ENCODE measurements at places on chromosomes 4 and X. TPM values are rescaled to one million over a fixed set of nuclear protein-coding genes. Genes with fewer than 3 reads are reported as not detected.

The COL4A6 gene
- not detected for total RNA-seq

The WDR44 gene
- 11.3 TPM for total RNA-seq

DNA sequence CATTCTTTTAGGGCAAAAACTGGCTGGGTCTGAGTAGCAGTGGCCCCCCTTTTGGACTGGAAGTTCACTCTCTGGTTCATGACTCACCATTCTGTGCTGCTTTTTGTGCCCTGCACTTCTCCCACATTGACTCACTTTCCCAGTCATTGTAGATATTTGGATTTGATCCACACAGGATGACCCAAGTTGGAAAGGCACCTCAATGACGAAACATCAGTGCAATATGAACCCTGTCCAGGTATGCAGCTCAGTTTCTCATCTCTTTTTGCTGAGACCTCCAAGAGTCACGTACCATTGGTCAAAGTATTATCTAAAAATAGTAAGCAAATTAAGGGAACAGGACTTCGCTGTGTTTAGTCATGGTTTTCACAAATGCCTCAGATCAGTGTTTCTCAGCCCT is 92.7 kb downstream of the CBLL2 start:
- no peaks in the 10 kb centered on the region for H3K36me3 ChIP-seq
- no peaks in the 10 kb centered on the region for H3K27me3 ChIP-seq

DNA sequence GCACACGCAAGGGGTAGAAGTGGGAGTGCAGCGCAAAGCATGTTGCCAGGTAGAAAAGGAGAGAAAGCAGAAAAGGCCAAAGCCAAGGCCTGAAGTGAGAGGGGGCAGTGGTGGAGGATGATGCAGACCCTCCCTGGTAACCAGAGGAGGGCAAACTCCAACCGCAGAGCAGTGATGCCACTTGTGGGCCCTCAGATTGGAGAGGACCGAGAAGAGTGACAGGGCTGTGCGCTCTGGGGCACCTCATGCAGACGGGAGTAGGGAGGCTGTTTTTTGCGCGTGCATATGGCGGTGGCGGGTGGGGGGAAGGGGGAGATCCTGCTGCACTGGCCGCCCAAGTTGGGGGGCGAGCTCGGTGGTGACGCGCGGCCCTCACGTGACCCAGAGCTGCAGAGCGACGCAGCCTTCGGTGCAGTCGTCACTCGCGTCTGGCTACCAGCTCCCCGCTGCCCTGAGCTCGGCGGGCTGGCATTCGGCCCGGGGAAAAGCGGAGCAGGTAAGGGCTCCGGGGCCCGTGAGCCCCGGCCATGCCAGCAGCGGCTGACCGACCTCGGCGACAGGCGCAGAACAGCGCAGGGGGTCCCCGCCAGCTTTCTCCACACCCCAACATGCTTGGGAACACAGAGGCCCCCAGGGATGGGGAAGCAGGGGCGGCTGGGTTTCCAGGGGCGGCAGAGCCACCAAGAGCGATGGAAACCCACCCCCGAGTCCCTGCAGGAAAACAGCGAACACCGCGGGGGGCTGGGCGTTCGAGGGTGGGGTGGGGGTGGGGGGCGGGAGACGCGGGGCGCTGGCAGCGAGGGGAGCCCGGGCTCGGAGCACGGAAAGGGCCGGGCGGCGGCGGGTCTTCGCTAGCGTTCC is at the start of gene BEX3:
Gene BEX3 (plus strand): TSS at position 421 of the 861 bp plus-strand sequence. CDS start 984 bp downstream, outside the sequence.
- H3K27me3 ChIP-seq = no peaks in the 10 kb centered on the region
- DNase-seq = no peak
- H3K36me3 ChIP-seq = no peaks in the 10 kb centered on the region
- H3K27ac ChIP-seq = no peak within 1 kb of the TSS
- H3K4me1 ChIP-seq = peaks cover 5% of the 10 kb centered on the region

The PAGE4 gene
- total RNA-seq = not detected

- H3K4me1 ChIP-seq = peaks cover 30% of the 10 kb centered on the region
- H3K27me3 ChIP-seq = peaks cover 13% of the 10 kb centered on the region
- peak; percentile 73 for DNase-seq
Measured at GRCh38 chr4:56799824-56800756, 21.4 kb downstream of the SPINK2 start.

The FAM133A gene
- not detected for total RNA-seq

GRCh38 chr4:997375-998071 is 4.3 kb upstream of the SLC26A1 start:
- no peaks in the 10 kb centered on the region for H3K36me3 ChIP-seq
- H3K4me3 ChIP-seq = no peak overlapping the region
- H3K27ac ChIP-seq = no peak overlapping the region
- DNase-seq = no peak
- H3K4me1 ChIP-seq = no peaks in the 10 kb centered on the region
